ENCODE measurements at places on chromosomes 16 and 17.
A peak's percentile ranks its signal among the peaks of the same experiment; 100 is the strongest.

DNA sequence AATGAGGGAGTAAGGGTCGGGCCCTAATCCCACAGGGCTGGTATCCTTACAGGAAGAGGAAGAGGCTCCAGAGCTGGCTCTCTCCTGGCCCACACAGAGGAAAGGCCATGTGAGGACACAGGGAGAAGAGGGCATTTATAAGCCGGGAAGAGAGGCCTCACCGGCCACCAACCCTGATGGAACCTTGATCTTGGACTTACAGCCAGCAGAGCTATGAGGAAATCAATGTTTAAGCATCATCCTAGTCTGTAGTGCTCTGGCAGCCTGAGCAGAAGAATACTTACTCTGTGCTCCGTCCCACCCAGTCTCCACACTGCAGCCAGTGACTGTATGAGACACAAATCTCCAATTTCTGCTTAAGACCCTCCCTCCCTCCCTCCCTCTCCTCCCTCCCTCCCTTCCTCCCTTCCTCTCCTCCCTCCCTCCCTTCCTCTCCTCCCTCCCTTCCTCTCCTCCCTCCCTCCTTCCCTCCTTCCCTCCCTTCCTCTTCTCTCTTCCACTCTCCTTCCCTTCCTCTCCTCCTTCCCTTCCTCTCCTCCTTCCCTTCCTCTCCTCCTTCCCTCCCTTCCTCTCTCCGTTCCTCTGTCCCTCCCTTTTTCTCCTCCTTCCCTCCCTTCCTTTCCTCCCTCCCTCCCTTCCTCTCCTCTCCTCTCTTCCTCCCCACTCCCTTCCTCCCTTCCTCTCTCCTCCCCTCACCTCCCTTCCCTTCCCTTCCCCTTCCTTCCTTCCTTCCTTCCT lies 8.9 kb upstream of the TMEM220 start:
- DNase-seq, result no peak

DNA sequence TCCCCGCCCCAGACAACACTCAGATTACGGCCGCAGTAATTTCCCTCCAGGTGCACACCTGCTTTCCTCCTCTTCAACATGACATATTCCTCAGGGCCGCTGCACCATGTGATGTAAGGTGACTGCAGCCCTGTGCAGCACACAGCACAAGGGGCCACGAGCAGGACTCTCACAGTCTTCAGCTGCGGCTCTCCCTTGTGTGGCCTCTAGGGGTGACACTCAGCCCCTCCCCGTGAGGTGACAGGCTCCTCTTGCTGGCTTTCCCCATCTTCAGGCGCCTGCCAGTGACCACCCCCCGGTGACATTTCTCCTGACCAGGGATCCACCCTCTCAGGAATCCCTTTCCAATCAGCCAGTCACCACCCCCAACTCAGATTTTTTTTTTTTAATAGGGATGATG lies 31.3 kb upstream of the ABCC3 start:
- DNase-seq, result no peak

- DNase-seq, result no peak
Observed at GRCh38 chr16:48188449-48189102, 32.8 kb upstream of the ABCC12 start.

DNA sequence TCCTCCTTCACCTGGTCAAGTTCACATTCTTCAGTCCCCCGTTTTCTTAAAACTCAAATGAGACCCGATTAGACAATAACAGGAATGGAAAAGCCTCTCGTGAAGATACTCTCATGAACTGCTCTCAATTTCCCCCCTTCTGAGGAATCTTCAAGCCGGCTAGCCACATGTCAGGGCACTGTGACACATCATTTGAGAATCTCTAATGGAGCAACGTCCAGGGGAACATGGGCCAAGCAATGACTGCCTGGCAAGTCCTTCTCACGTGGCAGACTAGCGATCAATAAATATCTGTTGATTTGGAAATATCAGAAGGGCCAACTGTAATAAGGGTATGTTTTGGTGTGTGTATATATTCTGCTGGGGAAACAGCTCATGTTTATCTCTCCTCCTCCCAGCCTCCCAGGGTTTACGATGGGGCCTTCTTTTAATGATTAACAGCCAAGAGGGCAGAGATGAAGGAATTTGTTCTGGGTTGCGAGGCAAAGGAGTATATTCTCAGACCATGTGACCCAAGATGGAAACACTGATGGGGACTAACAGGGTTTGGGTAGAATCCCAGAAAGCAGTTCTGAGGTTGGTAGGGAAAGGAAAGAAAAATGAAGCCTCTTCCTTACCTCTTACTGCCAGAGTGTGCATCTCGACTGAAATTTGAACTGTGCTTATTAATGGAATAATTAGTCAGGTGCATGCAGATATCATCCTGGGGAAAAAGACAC lies 21.4 kb downstream of the TTLL6 start:
- no peak for DNase-seq

- DNase-seq, result no peak
Observed at GRCh38 chr17:73227944-73228343, 33.7 kb downstream of the CPSF4L start.

DNA sequence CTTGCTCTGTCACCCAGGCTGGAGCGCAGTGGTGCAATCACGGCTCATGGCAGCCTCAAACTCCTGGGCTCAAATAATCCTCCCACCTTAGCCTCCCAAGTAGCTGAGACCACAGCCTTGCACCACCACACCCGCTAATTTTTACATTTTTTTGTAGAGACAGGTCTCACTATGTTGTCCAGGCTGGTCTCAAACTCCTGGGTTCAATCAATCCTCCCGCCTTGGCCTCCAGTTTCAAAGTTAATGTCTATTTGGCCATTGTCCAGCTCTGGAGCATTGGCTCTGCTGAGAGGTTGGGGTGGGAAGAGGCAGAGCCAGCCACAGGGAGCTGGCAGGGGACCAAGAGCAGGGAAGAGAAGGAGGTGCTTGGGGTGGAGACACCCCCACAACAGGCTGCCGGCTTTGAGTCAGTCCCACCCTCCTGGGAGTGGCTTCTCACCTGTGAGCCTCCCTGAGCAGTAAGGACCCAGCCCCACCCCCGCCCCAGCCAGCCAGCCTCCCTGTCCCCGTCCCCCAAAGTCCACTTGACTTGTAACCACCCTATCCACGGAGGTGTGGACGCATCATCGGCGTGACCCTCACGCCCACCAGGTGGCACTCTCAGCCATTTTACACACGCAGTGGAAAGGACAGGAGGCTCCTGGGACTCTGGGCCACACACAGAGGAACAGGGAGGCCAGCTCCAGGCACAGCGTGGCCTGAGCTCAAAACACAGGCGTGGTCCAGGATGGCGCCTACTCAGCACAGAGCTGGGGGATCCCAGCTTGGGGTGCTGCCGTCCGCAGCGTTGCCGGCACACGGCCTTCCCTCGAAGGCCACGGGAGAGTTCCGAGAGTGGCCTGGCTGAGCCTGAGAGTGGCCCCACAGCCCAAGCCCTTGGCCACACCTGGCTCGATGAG lies 22.8 kb upstream of the PVALEF start:
- DNase-seq, result no peak

DNA sequence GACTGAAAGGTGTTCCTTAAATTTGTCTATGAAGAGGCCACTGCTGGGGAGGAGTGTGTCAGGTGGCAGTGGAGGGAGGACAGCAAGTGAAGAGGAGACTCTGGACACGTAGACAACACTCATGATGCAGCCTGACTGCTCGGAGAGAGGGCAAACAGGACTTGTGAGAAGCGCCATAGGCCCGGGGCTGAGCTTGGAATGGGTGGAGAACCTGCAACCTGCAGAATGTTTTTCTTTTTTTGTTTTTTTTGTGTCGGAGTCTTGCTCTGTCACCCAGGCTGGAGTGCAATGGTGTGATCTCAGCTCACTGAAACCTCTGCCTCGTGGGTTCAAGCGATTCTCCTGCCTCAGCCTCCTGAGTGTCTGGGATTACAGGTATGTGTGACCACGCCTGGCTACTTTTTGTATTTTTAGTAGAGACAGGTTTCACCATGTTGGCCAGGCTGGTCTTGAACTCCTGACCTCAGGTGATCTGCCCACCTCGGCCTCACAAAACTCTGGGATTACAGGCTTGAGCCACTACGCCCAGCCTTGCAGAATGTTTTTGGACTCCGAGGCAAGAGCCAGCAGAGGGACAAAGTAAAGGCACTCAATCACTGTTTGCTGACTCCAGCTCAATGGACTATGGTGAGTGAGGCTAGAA lies 18.9 kb upstream of the C17orf58 start:
- no peak for DNase-seq

GRCh38 chr16:89303617-89304016 lies 86.1 kb downstream of the ZNF778 start:
- no peak for DNase-seq

DNA sequence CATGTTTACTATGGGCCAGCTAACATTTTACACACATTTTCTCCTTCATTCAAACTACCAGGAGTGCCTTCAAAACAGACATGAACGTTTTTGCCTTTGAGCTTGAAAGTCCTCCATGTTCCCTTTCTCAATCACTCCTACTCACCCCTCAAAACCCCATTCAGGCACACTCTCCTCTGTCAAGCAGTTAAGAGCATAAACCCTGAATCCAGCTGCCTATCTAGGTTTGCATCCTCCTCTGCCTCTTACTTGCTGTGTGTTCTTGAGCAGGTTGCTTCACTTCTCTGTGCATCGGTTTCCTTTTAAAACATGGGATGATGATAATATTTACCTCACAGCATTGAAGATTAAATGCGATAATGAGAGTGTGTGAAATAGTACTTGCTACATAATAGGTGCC lies 215.3 kb downstream of the HAPSTR1 start:
- no peak for DNase-seq

DNA sequence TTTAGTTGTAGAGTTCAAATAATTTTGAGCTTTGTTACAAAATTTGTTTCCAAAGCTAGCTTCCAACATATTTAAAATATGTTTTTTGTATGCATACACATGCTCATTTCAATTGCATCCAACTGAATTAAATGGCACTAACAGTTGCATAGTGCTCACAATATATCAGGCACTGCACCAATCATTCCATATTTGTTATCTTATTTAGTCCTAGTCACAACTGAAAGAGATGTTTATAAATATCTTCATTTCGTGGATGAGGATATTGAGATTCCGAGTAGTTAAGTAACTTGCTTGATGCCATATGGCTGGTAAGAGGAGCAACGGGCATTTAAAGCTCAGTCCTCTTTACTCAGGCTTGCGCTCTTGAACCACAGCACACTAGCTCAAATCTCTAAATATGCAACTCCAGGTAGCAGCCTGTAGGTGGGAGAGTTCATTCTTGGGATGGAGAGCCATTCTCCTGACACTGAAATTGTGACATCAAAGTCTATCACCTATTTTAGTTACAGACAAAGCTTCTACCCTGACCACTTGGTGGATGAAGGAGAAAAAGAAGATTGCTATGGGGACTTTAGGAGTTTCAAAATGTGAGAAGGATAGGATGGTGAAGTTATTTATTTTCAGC lies 118.0 kb upstream of the CA10 start:
- no peak for DNase-seq

DNA sequence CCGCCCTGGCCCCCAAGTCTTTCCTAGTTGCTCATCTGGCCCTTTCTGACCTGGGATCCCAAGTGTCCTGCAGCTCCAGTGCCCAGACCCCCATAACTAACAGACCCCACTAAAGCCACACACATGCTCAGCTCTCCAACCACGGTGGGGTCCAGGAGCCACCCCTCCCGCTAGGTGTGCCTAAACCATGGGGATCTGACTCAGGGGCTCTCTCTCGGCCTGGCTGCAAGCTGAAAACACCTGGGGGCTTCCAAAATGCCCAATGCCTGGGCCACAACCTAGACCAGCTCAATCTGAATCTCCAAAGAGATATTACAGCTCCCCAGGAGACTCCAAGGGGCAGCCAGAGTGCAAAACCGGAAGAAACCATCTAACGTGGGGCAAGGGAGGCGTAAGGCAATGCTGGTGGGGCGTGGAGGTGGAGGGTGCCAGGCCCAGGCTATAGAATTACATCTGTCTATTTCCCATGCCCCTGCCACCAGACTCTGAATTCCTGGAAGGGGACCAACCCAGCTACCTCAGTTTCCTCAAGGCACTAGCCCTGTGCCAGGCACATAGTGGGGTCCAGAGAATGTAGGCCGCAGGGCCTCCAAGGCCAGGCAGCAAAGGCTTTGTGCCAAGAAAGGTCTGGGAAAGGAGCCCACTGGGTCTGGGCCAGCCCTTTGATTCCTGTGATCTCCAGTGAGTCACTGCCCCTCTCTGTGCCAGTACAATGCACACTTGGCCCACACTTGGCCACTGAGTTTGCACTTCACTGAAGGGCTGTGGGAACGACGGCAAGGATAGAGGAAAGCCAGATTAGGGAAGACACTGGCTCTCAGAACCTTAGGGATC lies 3.3 kb downstream of the CD2BP2 start:
- DNase-seq, result peak; percentile 66

DNA sequence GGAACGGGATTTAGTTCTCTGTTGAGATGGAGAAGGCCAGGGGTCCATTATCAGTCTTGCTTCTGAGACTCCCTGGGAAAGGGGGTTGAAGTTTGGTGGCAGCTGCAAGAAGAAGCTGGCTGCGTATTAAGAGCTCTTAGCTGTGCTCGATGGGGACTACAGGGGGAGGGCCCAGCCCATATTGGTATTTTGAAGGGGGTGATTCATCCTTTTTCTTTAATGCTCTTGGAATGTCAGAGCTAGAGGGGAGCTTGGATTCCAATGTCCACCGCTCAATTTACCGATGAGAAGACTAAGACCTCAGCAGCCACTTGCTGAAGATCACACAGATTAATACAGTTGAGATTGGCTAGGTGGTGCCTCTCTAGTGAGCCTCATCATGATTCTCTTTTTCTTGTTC lies 5.0 kb downstream of the NOG start:
- DNase-seq, result no peak

GRCh38 chr16:88856828-88857727 lies at the start of the genes GALNS and TRAPPC2L:
GALNS (minus strand) TSS chr16:88856947; CDS start chr16:88856877, 70 bp downstream.
TRAPPC2L (plus strand) TSS chr16:88857127; CDS start chr16:88857151, 24 bp downstream.
- DNase-seq, result peak; percentile 95

- no peak for DNase-seq
Observed at GRCh38 chr17:527247-527646, 174.6 kb upstream of the RPH3AL start.

DNA sequence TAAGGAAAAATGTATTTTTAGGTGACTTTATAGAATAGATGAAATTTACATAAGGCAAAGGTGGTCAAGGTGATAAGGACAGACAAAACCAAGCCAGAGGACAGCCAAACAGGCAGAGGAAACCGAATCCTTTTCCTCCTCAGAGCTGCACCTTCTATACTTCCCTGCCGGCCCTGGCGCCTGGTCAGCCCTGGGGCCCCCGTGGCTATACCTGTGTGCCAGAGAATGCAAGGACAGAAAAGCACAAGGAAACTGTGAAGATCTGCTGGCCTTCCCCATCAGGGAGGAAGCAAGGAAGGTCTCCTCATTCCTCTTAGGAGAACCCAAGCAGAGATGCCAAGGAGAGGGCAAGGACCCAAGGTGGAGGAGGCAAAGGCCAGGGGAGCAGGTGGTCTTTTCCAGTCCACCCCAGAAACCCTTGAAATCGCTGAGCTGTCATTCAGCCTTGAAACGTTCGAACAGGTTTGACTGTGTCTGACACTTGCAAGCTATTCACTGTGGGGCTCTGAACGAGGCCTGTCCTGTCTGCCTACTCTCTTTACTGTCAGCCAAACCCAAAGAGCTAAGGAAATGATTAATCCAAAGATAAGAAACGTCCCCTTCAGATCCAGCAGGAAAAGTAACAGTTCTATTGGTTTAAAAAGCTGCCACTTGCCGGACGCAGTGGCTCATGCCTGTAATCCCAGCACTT lies 114.4 kb downstream of the XYLT1 start:
- DNase-seq, result no peak

GRCh38 chr17:26765860-26766709 lies 527.8 kb upstream of the WSB1 start:
- no peak for DNase-seq

Measured in GOT3 (cell line).